ENCODE measurements at places on chromosomes 4 and X.

DNA sequence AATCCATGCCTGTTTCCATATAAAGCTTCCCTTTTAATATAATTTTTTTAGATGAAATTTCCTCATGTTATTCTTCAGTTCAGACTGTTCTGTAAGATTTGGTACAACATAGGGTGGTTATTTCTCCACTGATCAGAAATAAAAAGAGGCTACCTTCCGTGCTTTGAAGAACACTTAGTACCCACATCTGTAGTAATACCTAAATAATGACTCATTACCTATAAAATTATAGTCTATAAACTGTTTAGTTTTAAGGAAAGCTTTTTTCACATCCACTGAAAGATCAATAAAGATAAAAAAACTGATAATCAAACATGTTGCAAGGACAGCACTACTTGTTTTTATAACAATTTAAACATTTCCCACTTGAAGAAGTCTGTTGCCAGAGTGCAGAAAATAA, 23.9 kb downstream of the TRPC3 start:
- no peak for DNase-seq

GRCh38 chr4:10296730-10297129, 160.5 kb downstream of the ZNF518B start:
- DNase-seq = no peak

DNA sequence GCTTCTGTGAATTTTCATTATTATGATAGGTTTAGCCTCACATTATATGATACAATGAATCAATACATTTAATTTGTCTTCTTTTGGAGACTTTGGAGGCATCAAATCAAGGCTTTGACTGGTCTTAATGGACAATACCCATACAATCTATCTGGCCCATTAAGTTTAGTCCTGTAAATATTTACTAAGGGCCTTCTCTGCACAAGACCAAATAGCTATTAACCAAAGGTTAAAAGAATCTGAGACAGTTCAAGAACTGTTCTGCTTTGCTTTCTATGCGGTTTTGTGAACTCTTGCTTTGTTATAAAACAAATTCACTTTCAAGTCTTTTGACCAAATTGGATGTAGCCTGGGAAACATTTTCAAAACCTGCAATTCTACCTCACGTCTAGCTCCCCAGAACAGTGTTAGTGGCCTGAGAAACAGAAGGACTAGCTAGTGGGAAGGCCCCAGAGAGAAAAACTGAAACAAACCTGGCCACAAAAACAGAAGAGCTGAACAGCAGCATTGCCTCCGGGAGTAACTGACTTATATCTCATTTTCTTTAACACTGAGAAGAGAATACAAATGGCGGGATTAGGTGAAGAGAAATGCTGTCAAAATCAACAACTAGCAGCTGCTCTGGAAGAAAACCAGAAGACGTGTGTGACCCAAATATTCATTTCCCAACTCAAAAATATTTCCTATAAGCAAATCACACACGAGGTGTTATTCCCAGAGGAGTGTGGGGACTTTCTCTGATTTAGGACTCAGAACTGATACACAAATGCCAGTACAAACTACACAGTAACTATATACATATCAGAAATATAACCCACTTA, 548 bp downstream of the TLR1 start:
- DNase-seq = peak; percentile 13

DNA sequence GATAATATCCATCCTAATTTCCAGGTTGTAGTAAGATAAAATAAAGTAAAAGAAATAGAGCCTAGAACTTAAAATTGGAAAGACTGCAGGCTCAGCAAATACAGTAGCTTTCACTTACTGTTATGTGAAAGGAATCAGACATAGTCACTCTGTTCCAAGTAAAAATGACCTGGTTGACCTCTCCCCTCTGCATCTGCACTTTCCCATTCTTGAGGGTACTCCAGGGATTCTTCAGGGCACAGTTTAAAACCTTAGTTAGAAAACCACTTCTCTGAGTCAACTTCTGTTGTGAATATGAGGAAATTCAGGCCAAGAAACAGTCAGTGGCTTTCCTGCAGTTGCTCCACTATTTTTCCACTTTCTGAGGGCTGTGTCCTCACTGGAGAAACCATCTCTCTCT, 42.9 kb downstream of the FRAS1 start:
- DNase-seq = no peak

DNA sequence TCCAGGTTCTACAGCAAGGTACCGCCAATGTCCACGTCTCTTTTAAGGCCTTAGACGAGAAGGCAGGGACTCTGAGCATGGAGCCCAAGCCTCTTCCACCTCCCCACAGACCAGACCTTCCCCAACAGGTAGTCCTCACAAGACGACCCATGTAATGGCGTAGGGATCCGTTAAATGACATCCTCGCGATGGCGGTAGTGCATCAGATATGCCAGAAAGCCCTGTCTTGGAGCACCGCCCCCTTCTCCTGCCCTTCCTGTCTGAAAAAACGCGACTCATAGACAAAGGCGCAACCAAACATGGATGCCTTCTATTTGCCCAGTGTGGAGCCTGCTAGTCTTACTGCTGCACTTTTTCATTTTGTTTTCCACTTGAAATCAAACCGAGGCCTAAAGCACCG, 185.4 kb downstream of the OR13H1 start:
- no peak for DNase-seq

GRCh38 chr4:42302348-42302747, 94.9 kb upstream of the SHISA3 start:
- DNase-seq = no peak

DNA sequence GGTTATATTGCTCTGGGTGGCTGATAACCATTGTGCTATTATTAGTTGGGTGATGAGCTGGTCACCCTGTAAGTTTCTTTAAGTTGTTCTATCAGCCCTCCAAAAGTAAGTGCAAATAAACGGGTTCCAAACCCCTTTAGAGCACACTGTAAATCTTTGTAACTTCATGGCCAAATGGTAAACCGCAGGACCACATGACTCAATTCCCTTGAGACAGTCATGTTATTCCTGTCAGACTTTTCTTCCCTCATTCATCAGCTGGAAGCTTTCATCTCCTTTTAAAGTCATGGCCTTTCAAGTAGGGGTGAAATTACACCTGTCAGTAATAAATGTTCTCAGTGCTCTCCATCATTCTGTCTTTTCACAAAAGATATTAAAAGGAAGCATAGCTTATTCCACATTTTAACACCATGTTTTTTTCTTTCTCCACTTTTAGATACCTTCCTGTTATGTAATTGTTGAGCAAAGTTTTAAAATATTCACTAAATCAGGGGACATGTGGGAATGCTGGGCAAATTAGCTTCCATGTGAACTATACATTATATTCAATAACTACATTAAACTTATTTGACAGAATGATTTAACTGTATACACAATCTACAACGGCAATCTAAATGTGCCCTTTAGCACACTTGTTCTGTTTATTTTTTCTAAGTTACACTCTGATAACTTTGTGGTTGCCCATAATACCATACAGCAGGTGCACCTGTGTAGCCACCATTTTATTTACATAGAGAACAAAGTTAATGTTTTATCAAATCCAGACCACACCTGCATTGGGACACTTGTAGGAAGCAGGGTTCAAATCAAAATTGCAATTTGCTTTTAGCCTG, 275.5 kb downstream of the CFAP299 start:
- no peak for DNase-seq

DNA sequence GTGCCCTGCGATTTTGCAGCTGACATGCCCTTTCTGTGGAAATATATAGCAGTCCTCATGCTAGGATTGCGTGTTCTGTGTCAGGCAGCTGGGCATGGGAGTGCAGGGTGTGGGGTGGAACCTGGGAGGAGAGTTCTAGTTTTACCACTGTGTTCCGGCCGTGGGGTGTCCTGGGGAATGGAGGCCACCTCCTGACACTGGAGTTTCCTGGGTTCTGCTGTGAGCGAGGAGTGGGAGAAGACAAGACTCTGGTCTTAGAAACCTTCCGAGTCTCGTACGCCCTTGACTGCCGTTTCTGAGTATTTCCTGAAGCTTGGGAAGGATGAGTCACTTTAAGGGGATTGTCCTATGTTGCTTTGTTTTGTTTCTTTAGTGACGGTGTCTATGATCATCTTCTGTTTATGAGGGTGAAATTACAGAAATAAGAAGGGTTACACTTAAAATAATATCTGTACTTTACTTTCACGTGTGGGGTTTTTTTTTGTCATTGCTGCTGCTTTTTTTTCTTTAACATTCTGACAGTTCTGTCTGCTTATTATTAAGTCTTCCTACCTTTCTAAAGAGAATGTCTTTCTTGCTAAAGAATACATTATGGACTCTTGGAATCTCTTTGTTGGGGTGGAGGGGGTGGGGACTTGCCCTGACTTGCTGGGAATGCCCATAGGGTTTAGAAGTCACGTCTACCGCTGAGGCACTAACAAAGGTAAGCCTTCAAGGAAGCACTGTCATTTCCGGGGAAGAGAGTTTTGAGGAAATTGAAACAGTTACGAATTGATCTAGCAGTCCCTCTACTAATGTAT, 19.1 kb downstream of the CD99 start:
- DNase-seq = no peak

GRCh38 chr4:3442959-3443749, 1.4 kb downstream of the HGFAC start:
- peak; percentile 55 for DNase-seq

- no peak for DNase-seq
Observed at GRCh38 chr4:89746377-89746776, 90.6 kb downstream of the SNCA start.

DNA sequence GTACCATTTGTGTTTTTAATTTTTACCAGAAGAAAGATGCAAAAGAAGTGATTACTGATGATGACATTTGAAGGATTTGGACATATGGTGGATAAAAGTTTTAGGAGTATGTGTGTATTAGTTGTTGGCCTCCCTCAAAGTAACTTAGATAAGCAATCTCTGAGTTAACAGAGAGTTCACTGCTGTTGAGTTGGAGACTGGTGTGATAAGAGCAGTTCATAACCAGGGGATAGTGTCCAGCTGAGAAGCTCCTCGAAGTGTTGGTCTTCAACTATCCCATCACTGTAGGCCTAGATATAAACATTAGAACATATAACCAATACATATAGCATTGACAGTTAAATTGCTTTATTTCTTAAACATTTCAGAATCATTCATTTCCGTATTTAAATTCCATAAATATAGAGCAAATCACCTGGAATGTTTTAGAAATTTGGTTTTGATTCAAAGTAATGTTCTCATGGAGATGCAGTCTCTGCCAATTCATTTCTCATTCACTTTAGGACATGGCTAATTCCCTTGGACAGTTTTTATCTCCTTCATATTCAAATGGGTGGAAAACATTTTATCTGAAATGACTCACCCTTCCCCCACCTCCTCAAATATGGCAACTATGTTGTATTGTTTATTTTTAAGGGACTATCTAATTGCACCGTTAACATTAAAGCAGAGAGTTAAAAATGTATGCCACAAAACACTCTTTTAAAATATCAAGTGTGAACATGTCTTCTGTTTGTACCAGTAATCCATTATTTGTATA, 136.8 kb upstream of the SLC4A4 start:
- no peak for DNase-seq

- no peak for DNase-seq
Observed at GRCh38 chr4:158159054-158159717, 13.6 kb downstream of the GASK1B start.

- DNase-seq = no peak
Observed at GRCh38 chr4:175412161-175412560, 399.9 kb downstream of the GPM6A start.

- no peak for DNase-seq
Observed at GRCh38 chr4:147830987-147831386, 99.1 kb downstream of the ARHGAP10 start.

GRCh38 chr4:26482508-26483462, 7.5 kb downstream of the CCKAR start:
- no peak for DNase-seq

DNA sequence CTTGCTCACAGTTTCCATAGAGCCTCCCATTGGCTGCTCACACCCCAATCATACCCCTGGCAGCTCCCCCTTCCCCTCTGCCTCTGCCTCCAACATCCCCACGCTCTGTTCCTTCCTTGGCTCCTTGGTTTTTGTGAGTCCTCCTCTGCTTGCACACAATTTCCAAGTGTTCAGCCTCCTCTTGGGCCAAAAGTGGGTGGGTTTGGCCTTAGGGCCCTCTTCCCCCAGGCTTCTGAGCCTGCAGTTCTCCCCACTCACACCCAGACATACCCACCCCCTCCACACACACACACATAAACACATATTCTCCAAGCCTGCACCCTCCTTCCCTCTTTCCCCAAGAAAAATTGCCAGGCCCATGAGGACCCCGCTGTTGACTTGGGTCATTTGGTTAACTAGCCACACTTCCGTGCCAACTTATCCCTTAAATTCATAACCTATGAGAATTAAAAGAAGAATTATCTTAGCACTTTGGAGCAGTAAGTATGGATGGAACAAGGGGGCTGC, 4.5 kb downstream of the APLN start:
- no peak for DNase-seq

GRCh38 chrX:71183341-71183740, 38.7 kb downstream of the NLGN3 start:
- no peak for DNase-seq

DNA sequence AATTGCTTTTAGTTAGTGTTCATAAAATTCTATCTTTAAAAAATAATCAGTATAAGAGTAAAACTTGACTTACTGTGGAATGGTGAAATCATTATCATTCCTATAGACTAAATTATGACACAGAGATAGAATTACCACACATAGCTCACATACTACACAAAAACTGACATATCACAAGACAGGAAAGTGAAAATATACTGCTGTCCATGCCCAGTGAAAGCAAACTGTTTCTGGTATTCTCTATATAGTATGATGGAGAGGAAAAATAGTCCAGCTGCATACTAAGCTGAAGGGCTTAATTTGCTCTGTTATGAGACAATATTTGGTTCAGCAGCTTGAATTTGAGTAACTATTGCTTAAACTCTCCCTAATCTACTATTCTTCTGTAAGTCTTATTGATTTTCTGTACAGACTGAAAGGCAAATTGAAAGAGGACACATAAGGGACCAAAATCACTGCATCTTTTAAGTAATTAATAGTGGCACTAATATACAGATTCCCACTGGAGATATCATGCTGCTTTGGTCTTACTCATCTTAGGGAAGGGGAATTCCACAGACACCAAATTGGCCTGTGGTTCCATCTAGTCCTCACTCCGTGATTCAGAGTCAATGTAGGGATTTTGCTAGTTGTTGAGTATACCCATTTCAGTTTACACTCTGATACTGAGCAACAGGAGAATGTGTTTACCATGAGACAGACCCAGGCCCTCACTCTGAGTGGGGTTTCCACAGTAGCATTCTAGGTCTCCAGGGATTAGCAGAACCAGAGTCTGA, 47.4 kb upstream of the AGA start:
- DNase-seq = no peak

DNA sequence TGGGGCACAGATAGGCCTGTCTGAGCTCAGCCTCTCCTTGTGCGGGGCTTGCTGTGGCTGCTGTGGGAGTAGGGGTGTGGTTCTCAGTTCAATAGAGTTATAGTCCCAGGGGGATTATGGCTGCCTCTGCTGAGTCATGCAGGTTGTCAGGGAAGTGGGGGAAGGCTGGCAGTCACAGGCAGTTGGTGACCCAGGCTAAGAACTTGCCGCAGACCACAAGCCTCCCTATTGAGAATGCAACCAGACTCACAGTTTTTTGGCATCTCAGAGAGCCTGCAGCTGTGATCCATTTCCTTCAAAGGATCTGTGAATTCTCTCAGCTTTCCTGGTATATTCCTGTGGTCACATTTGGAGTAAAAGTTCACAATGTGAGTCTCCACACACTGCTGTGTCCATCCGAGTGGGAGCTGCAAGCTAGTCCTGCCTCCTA, 364.9 kb downstream of the ZNF674 start:
- DNase-seq = no peak

- DNase-seq = no peak
Observed at GRCh38 chr4:108118505-108118904, 50.2 kb downstream of the LEF1 start.

GRCh38 chr4:10164877-10165283, 48.3 kb upstream of the WDR1 start:
- DNase-seq = no peak
